ENCODE measurements at places on chromosomes 5 and 9. TPM values are rescaled to one million over a fixed set of nuclear protein-coding genes. Genes with fewer than 3 reads are reported as not detected.

- peak; percentile 53 for DNase-seq
These were observed 3.2 kb upstream of the SET start for GRCh38 chr9:128685636-128686489.

- DNase-seq: peak; percentile 43
These were observed 42.5 kb upstream of the EXOC3 start for GRCh38 chr5:400282-401145.

DNA sequence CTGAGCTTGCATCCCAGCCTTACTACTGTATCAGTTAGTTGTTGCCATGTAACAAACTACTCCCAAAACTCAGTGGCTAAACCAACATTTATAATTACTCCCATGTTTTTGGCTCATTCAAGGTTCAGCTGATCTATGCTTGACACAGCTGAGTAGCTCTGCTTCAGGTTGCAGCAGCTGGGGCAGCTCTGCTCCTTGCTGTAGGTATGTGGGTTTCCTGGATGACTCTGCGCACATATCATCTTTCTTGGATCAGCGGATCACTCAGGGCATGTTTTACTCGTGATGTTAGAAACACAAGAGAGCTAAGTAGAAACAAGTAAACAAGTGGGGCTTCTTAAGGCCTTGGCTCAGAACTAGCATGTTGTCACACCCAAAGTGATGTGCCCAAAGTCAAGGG is 15.1 kb downstream of the TEK start:
- DNase-seq: no peak

DNA sequence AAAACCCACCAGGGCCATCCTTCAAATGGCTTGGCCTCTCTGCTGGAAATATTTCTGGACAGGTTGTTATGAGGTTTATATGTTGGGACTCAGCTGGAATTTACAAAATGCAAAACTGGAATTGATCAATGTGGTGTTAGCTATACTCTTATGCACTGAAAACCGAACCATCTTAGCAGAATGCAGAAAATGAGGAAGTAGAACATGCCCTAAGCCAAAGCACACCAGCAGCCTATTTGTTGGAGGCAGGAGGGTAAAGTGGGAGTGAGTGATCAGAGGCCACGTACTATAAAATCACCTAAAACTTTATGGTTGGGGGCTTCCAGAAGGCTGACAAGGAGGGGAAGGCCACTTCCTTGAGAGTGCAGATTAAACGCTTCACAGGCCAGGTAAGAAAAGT is 63.6 kb upstream of the C5orf63 start:
- DNase-seq: no peak

DNA sequence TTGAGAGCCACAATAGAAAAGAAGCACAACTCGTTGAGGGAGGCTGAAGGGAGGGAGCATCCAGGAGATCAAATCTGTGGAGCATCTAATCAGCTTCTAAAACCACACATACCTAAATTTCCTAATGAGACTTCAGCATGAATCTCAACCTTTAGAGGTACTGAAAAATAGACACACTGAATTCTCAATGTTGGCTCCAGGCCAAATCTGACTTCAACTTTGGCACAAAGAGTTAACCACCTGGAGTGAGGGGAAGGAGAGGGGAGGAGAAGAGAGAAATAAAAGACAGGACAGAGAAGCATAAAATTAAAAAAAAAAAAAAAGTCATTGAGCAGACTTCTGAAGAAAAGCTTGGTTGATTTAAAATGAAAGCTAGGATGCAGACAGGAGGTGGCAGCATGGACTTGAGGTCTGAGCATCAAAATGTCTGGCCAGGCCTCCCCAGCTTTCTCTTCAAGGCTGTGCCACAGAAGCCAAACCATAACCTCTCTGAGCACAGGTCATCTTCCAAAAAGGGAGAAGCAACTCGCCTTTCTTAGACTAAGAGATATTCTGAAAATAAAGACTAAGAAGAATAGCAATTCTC is 205.6 kb downstream of the DENND1A start:
- DNase-seq: no peak

GRCh38 chr5:143752165-143752850 is 59.7 kb upstream of the HMHB1 start:
- DNase-seq: no peak

The CTSL gene
- total RNA-seq: 119 TPM

The PRSS3 gene
- total RNA-seq: 6.5 TPM

- no peak for DNase-seq
These were observed 169.9 kb downstream of the ZSWIM6 start for GRCh38 chr5:61501971-61502370.

DNA sequence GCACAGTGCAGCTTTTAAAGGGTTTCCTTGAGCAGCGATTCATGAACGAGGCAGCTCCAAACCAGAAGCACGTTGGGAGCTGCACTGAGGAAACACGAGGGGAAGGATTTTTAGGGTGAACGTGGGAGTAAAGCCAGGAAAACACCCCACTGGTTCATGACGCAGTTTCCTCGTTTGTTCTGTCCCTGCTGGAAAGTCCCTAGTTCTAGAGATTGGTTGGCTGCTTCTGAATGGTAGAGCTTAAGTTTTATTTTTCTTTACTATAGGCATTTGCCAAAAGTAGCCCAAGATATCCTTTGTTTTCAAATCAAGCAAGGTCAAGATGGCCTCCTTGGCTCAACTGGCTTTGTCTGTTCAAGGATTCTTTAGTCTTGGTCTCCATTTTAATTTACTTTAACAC is 116.5 kb upstream of the CACNA1B start:
- DNase-seq: no peak

The DNAJC21 gene
- total RNA-seq: 45.3 TPM

GRCh38 chr9:106753155-106753671 is 109.8 kb upstream of the ZNF462 start:
- DNase-seq: no peak

- DNase-seq: no peak
These were observed 830.4 kb downstream of the MAT2B start for GRCh38 chr5:164335837-164336236.

- DNase-seq: no peak
These were observed 436.0 kb upstream of the ADAMTSL1 start for GRCh38 chr9:18037981-18038380.

The CMBL gene
- 20.7 TPM for total RNA-seq

Measured in ureter (tissue), 1 donor.